Activated naive CD4-positive, alpha-beta T cell treated with anti-CD3 and anti-CD28 coated beads, Interleukin-2, amount 10 ng/mL, durations not matched to agents 5 hours and 36 hours (primary cell): ENCODE measurements at places on chromosomes 6 and 20. TPM values are rescaled to one million over a fixed set of nuclear protein-coding genes. Genes with fewer than 3 reads are reported as not detected.

The TASP1 gene
- 11.1 TPM for total RNA-seq

The BNIP5 gene
- not detected for total RNA-seq

The TCP11 gene
- not detected for total RNA-seq

The PHACTR1 gene
- 0.12 TPM for total RNA-seq

The C6orf58 gene
- not detected for total RNA-seq

The FOXA2 gene
- not detected for total RNA-seq

The SUMO4 gene
- 8.5 TPM for total RNA-seq

The LBP gene
- total RNA-seq = not detected

The ULBP1 gene
- total RNA-seq = 0.96 TPM

The YWHAB gene
- total RNA-seq = 270 TPM

The ZBTB46 gene
- 0.10 TPM for total RNA-seq

The BEND3 gene
- 2.1 TPM for total RNA-seq

The CRISP2 gene
- total RNA-seq = not detected

The PLEKHG1 gene
- total RNA-seq = 1.2 TPM

The IL17A gene
- not detected for total RNA-seq

The RBM39 gene
- total RNA-seq = 356 TPM

The FOXC1 gene
- total RNA-seq = not detected

The LY6G5C gene
- total RNA-seq = 1.8 TPM

The C6orf47 gene
- total RNA-seq = 23.6 TPM

The DZANK1 gene
- 1.0 TPM for total RNA-seq

The C20orf141 gene
- total RNA-seq = not detected

The ATP9A gene
- 0.20 TPM for total RNA-seq

The PRSS16 gene
- total RNA-seq = 1.1 TPM
